HepG2 (cell line): ENCODE measurements at places on chromosomes 12 and 14. TPM values are rescaled to one million over a fixed set of nuclear protein-coding genes. Genes with fewer than 3 reads are reported as not detected.

GRCh38 chr14:102215576-102216250, 76.0 kb downstream of the WDR20 start:
- DNase-seq: no peak

GRCh38 chr12:104643093-104643818, 186.5 kb downstream of the CHST11 start:
- no peak for DNase-seq

DNA sequence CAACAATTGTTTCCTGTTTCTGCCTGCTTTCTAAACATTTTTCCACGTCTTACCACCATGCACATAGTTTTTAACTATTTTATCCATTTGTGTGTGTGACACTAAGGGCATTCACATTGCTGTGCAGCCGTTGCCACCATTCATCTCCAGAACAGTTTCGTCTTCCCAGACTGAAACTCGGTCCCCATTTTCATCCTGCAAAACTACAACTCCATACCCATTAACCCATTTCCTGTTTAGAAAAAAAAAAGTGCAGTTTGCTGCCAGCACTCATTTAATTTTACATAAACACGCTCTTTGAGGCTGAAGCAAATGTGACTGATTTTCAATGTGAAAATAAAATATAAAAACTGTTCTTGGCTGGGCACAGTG, 15.5 kb downstream of the UBC start:
- no peak for DNase-seq

GRCh38 chr12:95253386-95253785, 35.8 kb downstream of the VEZT start:
- DNase-seq: no peak

- peak; percentile 32 for DNase-seq
These were observed at the start of gene NR1H4 for GRCh38 chr12:100473716-100474150. Gene NR1H4 (plus strand): TSS chr12:100473866. CDS start chr12:100493324, 19,458 bp downstream.

DNA sequence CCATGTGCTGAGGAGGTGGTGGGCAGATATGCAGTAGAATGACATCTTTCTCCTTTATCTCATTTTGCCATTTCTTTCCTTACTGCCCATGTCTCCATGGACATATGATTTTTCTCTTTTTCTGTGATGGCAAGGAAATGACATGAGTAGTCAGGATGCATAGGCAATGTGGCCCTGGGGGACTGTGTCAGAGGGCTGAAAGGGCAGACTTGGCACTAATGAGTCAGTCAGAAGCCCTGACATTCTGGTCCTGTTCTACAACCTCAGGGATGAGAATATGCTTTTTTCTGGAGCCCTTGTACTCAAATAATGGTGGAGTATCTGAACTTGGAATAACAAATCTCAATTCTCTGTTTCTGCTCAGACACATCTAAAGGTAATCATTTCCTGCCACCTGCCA, 167.8 kb downstream of the TMEM117 start:
- no peak for DNase-seq

The DPY19L2 gene
- not detected in 2 replicates for total RNA-seq

- no peak for DNase-seq
These were observed at the start of gene KCNK13 for GRCh38 chr14:90061685-90062126. Gene KCNK13 (plus strand): TSS chr14:90061994. CDS start chr14:90062206, 212 bp downstream.

DNA sequence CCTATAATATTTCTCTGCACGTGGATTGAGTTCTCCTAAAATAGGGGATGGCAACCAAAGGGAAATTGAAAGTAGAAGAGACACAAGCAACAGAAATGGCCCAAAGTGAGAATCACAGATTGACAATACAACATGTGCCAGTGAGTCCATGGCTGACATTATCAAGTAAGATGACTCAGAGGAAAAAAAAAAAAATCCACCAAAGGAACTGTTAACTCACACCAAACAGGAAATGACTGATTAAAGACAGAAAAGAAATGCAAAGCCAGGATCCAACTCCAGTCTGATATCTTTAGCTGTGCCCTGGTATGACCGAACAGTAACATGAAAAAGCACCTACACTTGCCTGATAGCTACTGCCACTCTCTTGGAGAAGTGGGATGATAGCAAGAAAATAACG, 485.0 kb downstream of the PRKD1 start:
- no peak for DNase-seq

DNA sequence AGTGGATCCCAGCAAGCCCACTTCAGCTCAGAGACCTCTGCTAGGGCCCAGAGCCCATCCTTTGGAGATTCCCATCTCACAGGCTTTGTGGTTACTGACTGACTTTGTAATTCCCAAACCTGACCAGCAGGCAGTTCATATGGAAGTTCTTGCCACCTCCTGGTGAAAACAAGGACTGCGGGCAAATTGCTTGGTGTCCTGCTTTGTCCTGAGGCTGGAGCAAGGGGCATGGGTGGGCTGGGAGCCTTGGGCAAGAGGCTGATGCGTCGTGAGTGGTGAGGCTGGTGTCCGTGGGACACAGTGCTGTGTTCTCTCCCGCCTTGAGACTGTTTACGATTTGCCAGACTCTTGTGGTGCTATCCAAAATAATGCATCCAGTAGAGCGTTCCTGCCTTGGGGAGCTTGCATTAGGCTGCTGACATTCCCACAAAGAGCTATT, 91.0 kb downstream of the LRRC74A start:
- peak; percentile 80 for DNase-seq

GRCh38 chr12:47722941-47723631, 2.2 kb downstream of the ENDOU start:
- DNase-seq: no peak

DNA sequence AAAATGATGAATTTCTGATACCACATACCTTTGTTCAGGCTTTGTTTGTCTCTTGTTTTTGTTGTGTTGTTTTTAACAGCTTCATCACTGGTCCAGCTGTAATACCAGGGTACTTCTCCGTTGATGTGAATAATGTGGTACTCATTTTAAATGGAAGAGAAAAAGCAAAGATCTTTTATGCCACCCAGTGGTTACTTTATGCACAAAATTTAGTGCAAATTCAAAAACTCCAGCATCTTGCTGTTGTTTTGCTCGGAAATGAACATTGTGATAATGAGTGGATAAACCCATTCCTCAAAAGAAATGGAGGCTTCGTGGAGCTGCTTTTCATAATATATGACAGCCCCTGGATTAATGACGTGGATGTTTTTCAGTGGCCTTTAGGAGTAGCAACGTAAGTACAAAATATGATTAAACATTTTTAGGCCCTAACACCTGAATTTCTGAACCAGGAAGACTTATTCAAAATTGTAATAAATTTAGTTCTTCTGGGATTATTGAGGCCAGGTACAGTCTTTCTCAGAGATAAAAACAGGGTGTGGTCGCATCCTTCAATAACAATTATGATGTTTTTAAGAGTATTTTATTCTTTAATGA, 22.4 kb downstream of the RXYLT1 start:
- DNase-seq: no peak

- no peak for DNase-seq
These were observed 5.7 kb downstream of the SOCS2 start for GRCh38 chr12:93578221-93578620.

GRCh38 chr12:106297075-106297474, 5.5 kb upstream of the TCP11L2 start:
- DNase-seq: no peak

DNA sequence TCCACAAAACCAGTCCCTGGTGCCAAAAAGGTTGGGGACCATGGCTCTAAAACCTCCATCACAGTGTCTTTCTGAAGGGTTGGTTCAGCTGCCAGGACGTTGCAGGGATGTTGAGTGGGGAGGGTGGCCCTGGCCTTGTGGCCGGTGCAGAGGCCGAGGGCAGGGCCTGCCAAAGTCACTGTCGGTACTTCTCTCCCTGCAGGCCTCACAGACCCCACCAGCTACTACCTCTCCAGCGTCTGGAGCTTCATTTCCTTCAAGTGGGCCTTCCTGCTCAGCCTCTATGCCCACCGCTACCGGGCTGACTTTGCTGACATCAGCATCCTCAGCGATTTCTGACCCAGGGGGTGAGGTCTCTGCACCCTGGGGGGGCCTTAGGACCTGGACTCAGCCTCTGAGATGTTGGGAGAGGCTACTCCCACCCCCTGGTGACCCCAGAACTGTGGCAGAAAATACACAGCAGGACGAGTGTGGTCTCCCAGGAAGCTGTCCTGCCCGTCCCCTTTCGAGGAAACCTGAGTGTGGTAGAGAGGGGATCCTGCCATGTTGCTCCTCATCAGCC, 7.0 kb downstream of the SLC48A1 start:
- no peak for DNase-seq

DNA sequence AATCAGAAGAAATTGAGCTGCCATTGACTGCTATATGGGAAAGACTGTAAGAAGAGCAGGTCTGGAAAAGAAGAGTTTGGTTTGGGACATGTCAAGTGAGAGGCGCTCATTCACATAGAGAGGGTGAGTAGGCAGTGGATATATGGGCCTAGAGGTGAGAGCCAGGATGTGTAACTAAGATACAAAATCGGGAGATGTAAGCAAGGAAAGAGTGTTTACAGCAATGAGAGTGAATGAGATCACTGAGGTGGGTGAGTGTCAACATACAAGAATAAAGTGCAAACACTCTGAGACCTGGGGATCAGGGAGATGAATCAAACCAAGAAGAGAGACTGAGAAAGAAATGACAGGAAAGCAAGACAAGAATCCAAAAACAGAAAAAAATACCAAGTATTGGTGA, 58.0 kb upstream of the RTRAF start:
- no peak for DNase-seq

GRCh38 chr14:100767788-100768536, 41.3 kb downstream of the DLK1 start:
- no peak for DNase-seq

The CISTR gene
- total RNA-seq: not detected in 2 replicates

The PTGER2 gene
- total RNA-seq: not detected in 2 replicates

- no peak for DNase-seq
These were observed 74.3 kb downstream of the SYNE3 start for GRCh38 chr14:95442016-95442632.

- DNase-seq: no peak
These were observed 54.9 kb upstream of the GPR68 start for GRCh38 chr14:91299121-91300115.

The NRXN3 gene
- not detected in 2 replicates for total RNA-seq

GRCh38 chr12:63917864-63918799, 73.6 kb downstream of the SRGAP1 start:
- DNase-seq: peak; percentile 92

DNA sequence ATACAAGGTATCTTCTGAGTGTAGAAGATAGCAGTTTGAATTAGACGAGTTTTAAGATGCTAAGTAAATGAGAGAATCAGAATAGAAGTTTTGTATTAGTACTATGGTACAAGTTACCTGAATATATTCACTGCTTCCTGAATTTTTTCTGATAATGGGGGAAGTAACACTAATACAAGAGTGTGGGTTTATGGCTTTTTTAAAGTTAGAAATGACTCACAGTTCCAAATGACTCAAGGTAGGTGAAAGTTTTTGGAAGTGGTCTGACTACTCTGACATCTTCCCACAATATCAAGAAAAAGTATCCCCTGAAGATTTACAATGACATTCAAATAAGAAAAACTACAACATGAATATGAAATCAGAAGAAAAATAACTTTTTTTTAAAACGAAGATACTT, 123.7 kb upstream of the GARIN6 start:
- DNase-seq: no peak

The CRIP1 gene
- total RNA-seq: 53.9 and 59.7 TPM in 2 replicates

DNA sequence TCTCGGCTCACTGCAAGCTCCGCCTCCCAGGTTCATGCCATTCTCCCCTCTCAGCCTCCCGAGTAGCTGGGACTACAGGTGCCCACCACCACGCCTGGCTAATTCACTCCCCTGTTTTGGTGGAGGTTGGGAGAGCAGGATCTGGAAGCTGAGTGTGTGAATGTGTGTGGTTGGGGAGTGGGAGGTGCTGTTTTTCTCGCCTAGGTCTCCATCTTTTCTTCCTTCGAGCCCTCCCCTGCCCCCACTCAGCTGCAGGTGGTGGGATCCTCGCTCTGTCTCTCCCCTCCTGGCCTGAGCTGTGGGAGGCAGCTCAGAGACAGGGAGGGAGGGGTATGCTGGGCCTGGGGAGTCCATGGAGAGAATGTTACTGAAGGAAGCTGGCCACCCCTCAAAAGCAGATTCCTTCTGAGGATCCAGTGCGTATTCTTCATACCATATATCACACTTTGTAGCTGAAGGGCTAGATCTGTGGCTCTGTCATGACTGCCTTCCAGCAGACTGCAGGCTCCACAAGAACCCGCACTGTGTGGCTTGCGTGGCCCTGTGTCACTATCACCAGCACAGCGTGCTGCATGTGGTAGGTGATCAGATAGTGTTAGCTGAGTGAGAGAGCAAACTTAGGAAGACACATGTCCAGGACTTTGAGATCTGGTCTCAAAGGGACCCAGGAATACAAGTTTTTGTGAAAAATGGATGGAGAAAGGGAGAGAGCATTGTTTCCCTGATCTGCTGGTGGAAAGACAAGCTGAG, 2.8 kb downstream of the KRT83 start:
- no peak for DNase-seq

DNA sequence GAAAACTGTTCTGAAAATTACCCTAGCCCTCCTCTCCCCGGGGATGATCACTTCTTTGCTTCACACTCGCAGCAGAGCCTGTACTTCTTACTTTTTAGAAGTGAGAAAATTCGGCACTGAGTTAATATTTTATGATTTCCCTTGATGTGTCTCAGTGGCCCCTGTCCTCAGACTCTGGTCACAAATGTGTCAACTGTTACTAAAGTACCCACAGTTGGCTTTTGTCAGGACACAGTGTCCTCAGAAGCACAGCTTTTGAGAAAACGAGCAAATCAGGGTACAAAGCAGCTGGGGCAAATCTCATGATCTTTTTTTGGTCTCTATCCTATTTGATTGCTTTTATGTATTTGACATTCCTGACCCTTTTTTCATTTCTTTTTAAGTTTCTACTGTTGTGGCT, 142.5 kb downstream of the SYNE2 start:
- no peak for DNase-seq

The ZNF891 gene
- 1.8 and 2.1 TPM in 2 replicates for total RNA-seq

DNA sequence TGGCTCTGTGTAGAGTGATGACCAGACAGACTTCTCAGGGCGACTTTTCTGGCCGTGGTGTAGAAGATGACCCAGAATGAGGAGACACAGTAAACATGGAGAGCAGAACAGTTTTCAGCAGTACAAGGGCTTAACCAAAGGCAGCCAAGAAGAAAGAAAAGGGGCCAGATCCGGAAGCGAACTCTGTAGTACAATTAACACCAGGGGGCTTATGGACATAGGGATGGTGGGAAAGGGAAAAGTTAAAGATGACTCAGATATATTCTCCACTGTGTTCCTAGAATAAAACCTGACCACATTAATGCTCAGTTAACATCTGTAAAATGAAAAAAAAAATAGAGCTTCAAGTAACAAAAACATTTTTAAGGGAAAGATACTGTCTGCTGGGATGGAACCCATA, 60.2 kb downstream of the LGR5 start:
- no peak for DNase-seq

The KLRC3 gene
- not detected in 2 replicates for total RNA-seq

The KLRC1 gene
- not detected in 2 replicates for total RNA-seq

The SPATS2 gene
- 19.3 and 27.2 TPM in 2 replicates for total RNA-seq

- DNase-seq: no peak
These were observed 103.5 kb upstream of the FRMD6 start for GRCh38 chr14:51548187-51548586.

DNA sequence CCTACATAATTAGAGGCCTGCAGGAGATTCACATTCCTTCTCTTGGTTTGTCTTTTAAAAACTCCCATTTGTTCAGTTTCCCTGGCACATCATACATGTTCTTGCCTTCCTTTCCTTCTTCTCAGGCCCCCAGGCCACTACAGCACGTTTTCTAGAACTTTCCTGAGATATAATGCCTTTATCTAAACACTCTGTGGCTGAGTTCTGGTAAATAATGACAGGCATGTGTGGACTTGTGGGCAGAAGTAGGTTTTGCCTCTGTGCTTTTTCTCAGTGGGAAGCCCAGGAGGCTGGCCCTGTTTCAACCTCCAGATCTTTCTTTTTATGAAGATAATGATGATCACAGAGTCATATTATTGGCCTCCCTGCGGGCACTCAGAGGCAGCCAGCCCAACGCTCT, 117.2 kb downstream of the TMX1 start:
- no peak for DNase-seq
